ENCODE measurements at places on chromosomes 11 and 22.
A peak's percentile ranks its signal among the peaks of the same experiment; 100 is the strongest.

- DNase-seq, result no peak
Measured at GRCh38 chr22:41526830-41527799, 17.2 kb downstream of the POLR3H start.

DNA sequence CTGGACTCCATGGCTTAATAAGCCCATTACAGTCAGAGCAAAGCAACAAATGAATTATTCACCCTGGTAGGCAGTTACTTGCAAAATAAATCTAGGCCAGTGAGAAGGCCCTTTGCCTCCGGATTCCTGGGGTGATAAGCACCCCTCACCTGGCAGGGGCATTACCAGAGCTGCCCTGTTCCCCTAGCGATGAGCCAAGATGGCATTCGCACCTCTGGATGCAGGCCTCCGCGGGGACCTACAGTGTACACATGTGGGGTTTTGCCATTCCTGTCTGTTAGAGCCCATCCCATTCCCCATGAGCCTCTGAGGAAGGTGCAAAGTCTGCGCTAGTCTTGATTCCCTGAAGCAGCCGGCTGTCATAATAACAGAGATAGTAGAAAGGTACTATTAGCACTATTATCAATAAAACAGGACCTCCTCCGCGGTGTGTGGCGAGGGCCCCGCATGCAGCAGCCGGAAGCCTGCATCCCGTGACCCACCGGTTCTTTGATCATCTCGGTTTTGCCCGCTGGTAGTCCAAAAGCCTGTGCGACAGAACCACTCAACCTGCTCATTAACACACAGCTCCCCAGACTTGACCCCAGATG, 344.3 kb downstream of the BRD1 start:
- no peak for DNase-seq

DNA sequence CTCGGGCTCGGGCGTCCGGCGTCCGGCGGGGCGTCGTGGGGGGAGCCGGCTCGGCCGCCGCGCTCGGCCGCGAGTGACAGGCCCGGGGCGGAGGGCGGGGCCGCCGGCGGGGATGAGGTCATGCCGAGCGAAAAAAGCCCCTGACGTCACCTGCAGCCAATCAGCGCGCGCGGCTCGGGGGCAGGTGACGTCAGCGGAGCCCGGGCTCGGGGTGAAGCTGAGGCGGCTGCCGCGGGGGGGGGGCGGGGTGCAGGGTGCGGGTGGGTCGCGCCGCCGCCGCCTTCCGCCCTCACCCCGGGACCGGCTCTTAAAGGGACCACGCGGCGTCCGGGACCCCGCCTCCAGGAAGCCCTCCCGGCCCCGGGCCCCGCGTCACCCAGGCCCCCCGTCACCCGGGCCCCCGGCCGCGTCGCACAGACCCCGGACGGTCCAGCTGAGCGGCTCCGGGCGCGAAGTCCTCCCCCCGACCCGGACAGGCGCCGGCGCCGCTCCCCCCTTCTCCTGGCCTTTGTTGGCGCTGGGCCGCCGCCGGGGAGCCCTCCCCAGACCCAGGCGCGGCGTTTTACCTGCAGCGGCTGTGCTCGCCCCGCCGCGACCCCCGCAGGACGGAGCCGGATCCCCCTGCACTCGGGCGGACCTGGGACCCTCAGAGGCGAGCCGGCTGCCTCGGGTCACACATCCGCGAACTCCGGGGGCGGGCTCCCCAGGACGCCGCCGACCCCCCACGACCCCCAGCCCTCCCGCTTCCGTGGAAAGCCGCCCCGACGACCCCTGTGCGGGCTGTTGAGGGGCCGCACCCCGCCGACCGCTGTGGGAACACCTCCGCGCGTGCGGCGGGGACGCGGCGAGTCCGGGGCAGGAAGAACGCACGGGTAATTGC, at the start of gene DUSP8:
Gene DUSP8, minus strand, starts transcription at position 75 of the 880 bp plus-strand sequence. CDS start 6,445 bp downstream, outside the sequence.
- DNase-seq, result peak; percentile 93

GRCh38 chr11:111355101-111355500, 24.0 kb downstream of the POU2AF1 start:
- no peak for DNase-seq

DNA sequence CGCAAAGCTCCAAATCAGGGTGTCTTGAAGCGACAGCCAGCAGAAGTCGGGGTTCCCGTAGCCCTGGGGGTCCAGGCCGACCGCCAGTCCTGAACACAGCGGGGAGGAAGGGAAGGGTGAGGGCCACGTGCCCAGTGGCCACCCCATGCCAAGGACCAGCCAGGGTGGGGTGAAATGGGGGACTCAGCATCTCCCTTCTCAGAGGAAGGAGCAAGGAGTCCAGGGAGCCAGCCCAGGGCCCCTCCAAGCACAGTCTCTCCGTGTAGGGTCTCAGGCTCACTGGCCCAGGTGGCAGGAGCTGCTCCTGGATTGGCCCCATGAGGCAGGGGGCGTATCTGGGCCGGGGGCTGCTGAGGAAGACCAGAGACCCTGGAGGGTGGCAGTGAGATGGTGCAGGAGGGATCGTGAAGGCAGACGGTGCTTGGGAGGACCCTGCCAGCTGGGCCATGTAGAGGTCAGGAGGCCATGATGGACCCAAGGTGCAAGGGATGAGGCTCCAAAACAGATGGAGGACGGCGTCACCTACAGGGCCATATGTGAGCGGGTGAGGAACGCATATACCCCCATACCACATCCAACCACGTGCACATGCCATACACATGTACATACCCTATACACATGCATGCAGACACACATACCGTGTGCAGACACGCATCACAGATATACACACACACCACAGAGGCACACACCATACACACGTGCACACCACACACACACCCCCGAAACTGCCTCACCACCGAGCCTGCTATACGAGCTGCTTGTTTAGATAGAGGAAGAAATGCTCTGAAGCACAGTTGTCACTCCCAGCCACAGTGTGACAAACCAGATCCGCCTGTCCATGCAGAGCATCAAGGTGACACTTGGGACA, 34.4 kb downstream of the TRMU start:
- no peak for DNase-seq

DNA sequence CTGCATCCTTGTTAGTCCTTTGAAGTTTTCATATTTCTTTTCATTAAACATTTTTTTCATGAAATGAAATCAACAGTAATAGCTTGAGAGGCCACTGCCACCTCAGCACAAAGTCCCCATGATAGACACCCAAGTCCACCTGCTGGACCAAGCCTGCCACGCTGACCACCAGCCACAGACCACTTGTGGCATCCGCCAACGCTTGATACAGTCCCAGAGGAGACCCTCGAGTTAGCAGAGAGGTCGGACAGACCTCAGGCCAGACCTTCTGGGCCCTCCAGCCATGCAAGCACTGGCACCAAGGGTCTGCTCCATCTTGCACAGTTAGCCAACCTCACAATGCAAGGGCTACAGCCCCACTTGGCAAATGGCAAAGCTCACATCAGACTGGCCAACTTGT, 91.8 kb upstream of the RTL6 start:
- no peak for DNase-seq

- no peak for DNase-seq
Measured at GRCh38 chr22:48778308-48779195, 1049.1 kb downstream of the BRD1 start.

- DNase-seq, result no peak
Measured at GRCh38 chr11:115333121-115333520, 171.1 kb downstream of the CADM1 start.

GRCh38 chr11:81874635-81875034, 859.0 kb downstream of the FAM181B start:
- no peak for DNase-seq

DNA sequence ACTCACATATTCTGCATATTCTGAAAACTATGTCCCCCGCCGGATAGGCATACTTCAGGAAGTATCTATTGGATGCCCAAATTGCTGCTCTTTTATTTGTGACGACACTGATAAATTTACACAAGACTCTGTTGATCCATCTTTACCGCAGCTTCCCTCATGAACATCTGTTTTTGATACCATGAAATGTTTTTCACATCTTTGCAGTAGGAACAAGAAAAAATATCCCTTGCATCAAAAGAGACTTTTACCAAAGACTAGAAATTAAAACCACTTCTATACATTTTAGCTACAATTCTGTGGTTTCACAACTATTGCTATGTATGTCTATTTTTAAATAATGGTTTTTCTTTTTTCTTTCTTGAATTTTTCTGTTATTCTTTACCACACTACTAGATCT, 15.3 kb downstream of the POU2AF2 start:
- DNase-seq, result peak; percentile 28

GRCh38 chr22:49676230-49676629, 151.4 kb downstream of the BRD1 start:
- DNase-seq, result no peak

DNA sequence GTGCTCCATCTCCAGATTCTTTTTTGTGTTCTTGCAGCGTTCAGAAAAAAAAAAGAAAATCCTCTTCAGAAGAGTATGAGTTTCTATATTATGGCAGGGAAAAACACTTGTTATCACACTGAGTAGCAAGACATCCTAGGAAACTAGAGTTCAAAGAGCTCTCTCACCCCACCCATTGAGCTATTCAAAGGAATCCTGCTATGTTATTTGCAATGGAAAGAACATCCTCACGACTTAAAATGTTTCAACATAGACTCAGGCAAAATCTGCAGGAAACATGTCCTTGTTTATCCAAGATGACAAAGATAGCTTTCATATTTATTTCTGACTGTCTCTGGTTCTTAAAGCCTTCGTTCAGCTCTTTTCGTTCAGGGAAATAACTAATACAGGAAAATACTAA, 331.6 kb upstream of the ANO5 start:
- peak; percentile 4 for DNase-seq

- DNase-seq, result no peak
Measured at GRCh38 chr22:35887296-35887875, 141.2 kb downstream of the RBFOX2 start.

DNA sequence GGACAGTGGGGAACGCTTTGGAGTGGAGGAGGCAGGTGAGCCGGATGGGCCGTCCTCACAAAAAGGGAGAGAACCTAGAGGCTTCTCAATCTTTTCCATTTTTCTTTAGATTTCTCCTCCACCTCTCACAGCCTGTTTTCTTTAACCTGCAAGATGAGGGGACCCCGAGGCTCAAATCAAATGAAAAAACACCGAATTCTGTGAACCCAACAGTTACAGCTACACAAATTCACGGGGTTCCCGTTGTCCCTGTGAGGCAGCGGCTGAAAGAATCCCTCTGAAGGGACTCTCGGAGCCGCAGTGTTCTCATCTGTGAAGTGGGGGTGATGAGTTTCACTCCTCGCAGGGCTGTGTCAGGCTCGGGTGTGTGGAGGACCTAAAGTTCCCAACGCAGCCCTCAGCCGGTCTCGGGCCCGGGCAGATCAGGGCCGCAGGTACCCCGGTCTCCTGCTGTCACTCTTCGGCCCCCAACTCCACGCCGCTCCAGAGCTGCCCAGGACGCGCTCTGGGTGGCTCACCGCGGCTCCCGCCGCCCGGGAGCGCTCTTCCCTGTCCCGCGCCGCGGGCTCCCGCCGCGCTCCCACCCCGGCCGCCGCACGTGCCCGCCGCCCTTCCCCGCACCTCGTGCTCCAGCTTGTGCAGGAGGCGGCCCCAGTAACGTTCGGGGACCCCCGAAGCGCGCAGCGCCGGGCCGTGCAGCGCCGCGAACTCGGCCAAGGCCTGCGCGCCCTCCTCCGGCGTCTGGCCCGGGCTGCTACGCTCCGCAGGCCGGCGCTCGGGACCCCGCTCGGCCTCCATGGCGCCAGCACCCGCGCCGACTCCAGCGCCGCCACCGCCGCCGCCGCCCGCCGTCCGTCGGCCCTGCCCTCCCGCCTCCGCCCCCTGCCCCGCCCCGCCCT, at the start of gene TTLL12:
Gene TTLL12, minus strand, starts transcription at position 863 of the 899 bp plus-strand sequence. Its CDS starts 65 bp downstream, at position 798.
- DNase-seq, result peak; percentile 79

GRCh38 chr22:23035557-23036277, 34.6 kb upstream of the GNAZ start:
- no peak for DNase-seq

DNA sequence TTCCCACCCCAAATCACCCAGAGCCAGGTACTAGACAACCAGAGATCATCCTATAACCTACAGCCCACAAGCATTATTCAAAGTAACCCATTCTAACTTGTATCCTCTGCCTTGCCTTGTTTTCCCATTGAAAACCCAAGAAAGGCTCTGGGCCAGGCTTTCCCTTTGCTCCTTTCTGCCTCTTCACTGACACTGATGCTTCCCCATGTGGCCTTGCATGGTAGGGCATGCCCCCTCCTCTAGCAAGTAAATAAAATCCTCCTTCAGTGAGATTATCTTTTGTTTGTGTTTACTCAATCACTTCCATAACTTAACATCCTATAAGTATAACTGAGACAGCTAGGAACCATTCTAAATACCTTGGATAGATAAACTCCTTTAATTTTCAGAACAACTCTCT, 65.6 kb upstream of the FAR1 start:
- DNase-seq, result no peak

DNA sequence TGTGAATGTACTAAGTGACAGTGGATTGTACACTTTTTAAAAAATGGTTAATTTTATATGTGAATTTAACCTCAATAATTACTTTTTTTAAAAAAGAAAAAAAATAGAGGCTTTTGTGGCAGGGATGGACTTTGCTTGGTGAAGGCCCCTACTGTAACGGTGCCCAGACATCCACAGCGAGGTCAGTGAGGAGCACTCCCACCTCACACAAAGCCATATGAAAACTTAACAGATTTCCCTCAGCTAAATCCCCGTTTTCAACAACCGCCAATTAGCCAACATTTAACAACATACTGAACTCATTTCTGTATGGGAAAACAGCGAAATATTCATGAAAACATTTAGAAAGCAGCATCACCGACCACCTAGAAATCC, 642 bp upstream of the C11orf58 start:
- peak; percentile 94 for DNase-seq

DNA sequence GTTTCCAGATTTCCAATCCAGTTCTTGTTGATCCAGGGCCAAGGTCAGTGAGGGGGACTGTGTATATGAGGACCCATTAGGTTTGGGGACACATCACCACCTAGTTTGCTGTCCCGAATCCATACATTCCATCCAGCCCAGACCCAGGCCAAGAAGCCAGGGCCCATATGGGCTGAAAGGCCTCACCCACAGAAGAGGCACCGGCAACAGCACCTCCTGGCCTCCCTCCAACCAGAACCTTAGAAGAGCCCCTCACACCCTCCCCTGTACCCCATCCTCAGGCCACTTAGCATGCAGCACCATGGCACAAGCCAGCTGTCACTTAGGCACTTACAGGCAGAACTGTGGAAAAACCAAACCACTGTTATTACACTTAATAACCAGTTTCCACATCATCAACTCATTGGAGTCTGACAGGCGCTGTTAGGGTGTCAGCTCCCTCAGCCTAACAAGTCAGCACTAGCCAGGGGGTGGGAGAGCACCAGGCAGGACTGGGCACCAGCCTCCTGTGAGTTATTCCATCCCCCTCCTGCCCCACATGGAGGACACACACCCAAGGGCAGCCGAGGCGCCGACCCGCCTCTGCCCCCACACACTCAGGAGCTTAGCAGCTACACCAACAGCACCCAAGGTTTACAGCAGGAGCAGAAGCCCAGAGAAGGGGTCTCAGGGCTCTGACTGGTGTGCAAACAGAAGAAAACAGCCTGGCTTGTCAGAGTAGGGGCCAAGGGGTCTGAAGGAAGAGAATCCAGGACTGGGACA, 132.0 kb downstream of the BUD13 start:
- peak; percentile 30 for DNase-seq

GRCh38 chr11:111362887-111363411, 16.1 kb downstream of the POU2AF1 start:
- DNase-seq, result no peak

DNA sequence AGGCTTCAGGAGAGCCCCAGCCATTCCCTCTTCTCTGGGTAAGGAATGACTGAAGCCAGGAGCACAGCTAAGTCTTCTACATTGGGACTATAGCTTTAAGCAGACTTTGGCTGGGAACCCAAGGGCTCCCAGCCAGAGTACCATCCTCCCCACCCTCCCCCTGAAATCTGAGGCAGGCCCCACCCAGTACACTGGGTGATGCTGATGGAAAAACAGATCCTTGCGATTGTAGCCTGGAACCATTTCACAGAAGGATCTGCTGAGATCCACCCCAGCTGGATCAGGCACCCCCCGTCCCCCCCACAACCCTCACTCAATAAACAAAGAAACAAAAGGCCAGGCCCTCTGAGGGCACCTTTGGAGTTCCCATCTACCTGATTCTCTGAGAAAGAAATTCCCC, 39.8 kb downstream of the IL18BP start:
- DNase-seq, result peak; percentile 59

Measured in eye (tissue), 1 donor.